ENCODE measurements at places on chromosomes 6 and 20.

- DNase-seq = no peak
These were observed 114.3 kb upstream of the BTN3A2 start for GRCh38 chr6:26250698-26251044.

DNA sequence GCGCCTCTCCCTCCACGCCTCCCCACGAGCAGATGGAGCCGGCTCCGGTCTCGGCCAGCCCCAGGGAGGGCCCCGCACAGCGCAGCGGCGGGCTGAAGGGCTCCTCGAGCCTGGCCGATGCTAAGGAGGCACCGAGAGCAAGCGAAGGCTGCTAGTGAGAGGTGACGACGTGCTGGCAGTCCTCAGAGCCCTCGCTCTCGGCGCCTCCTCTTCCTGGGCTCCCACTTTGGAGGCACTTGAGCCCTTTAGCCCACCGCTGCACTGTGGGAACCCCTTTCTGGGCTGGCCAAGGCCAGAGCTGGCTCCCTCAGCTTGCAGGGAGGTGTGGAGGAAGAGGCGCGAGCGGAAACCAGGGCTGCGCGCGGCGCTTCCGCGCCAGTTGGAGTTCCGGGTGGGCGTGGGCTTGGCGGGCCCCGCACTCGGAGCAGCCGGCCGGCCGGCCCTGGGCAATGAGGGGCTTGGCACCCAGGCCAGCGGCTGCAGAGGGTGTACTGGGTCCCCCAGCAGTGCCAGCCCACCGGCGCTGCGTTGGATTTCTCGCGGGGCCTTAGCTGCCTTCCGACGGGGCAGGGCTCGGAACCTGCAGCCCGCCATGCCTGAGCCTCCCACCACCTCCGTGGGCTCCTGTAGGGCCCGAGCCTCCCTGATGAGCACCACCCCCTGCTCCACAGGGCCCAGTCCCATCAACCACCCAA, 2.5 kb upstream of the TMEM14C start:
- no peak for DNase-seq

- no peak for DNase-seq
These were observed 7.0 kb downstream of the BIRC7 start for GRCh38 chr20:63242736-63243135.

- no peak for DNase-seq
These were observed 286.6 kb downstream of the UBE3D start for GRCh38 chr6:82779041-82779440.

GRCh38 chr6:33411632-33412005, 805 bp downstream of the PHF1 start:
- no peak for DNase-seq

- DNase-seq = no peak
These were observed 93.7 kb downstream of the PSMB1 start for GRCh38 chr6:170459451-170459850.

GRCh38 chr6:131636880-131637792, at the start of gene ENPP3:
TSS of gene ENPP3 (plus strand) at chr6:131637302. CDS start at chr6:131637385, 83 bp downstream.
- no peak for DNase-seq

- DNase-seq = no peak
These were observed 5.9 kb upstream of the C6orf136 start for GRCh38 chr6:30641048-30641447.

DNA sequence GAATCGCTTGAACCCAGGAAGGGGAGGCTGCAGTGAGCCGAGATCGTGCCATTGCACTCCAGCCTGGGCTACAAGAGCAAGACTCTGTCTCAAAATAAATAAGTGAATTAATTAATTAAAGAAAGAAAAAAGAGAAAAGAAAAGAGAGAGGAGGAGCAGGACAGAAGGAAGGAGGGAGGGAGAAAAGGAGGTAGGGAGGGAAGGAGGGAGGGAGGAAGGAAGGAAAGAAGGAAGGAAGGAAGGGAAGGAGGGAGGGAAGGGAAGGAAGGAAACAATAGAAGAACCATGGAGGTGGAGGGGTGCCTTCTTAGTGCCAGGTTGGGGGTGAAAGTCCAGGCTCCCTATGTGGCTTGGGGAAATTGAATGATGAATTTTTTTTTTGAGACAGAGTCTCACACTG, 6.5 kb upstream of the AHCY start:
- DNase-seq = no peak

DNA sequence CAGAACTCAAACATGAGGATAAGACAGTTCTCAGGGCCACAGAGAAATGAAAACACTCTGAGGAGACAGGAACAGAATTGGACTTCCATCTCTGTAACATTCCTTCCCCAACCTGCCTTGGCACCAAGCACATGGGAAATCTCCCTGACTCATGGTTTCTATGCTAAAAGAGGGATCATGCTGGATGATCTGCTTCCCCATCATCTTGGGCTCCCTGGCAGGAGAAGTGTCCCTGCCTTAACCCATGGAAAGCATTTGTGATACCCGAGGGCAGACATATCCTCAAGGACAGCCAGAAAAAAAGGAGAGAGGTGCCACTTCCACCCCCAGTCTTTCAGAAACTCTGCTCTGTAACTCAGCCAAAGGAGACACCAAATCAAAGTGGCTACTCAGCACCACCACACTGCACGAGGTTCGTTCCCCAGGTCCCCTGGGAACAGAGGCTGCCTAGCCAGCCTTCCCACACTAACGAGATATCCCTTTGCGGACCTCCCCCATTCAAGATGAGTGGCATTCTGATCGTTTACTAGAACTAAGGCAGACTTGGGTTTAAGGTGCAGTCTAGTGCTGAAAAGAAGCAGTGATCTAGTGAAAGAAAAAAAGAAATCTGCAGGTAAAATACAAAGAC, 34.8 kb downstream of the BLOC1S5 start:
- no peak for DNase-seq

DNA sequence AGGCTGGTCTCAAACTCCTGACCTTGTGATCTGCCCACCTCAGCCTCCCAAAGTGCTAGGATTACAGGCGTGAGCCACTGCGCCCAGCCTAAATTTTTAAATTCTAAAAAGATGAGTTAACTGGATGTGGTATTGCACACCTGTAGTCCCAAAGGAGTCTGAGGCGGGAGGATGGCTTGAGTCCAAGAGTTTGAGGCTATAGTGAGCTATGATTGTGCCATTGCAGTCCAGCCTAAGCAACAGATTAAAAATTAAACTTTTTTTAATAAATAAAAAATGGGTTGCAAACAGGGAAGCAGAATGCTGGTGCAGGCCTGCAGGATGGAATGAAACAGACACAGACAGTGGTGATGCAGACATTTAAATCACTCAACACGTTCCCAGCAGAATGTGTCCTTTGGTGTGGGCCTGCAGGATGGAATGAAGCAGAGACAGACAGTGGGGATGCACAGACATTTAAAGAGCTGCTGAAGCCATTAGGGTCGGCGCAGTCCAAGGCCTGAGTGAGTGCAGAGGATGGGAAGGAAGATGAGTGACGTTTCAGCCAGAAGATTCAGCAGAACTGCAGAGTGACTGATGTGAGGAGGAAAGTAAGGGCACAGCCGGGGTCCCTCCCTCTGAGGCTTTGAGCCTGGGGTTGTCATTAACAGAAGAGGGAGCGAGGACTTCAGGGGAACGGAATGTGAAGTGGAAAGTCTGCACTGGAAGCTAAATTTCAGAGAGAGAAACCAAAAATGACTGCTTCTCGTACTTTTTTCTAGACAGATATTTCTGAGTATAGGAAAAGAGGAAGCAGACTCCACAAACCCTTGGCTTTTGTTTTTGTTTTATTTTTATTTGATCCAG, 117.5 kb downstream of the RIN2 start:
- DNase-seq = no peak

GRCh38 chr6:122753688-122754056, 25.8 kb upstream of the FABP7 start:
- no peak for DNase-seq

DNA sequence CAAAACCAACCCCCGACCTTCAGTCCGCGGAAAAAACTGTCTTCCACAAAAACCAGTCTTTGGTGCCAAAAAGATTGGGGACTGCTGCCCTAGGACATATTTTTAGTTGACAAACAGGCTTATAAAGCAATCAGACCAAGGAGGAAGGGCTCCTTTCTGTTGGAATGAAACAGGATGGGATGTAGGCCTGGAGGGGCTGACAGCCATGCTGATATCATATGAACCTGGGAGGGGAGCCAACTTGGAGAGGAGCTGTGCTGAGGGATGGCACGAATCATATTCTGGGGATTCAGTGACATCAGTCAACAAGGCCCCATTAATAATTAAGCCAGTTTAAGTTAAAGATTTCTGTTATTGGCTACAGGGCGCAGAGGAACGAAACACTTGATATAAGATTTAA, 225.4 kb upstream of the TSHZ2 start:
- no peak for DNase-seq

DNA sequence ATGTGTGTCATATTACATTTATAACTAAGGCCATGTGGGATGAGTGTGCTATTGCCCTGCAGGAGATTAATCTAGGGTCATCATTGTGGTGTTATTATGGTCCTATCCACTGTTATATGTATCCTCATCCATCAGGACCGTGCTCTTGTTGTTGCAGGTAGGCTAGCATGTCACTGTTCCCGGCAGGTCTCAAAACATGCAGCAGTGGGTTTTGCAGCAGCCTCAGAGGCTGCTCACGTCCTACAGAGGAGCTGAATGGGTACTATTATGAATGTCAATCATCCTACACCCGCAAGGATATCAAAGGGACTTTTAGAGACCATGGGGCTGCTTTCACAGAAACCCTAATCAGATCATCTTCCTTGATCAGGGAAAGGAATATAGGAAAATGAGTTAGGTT, 318.2 kb downstream of the SAMD5 start:
- no peak for DNase-seq

GRCh38 chr6:107604549-107604948, 114.6 kb downstream of the SOBP start:
- DNase-seq = peak; percentile 30

- no peak for DNase-seq
These were observed 96.2 kb downstream of the THBS2 start for GRCh38 chr6:169157197-169158148.

DNA sequence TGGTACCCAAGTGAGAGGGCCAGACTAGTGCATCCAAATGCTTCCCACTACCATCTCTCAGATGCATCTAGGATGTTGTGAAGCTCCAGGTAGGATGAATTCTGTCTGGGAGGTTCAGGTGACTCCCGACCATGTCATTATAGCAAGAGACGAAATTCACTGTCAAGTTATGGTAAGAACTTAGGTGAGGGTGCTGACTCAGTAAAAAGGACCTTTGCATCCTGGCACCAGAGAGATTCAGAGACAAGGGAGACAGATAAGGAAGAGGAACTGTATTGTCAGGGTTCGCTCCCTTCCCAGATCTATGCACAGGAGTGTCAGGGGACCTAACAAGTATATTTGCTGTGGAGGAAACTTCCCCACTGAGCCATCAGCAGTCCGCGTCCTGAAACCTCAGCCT, 11.2 kb upstream of the PRIM2 start:
- DNase-seq = no peak

- no peak for DNase-seq
These were observed 220.3 kb downstream of the PREX1 start for GRCh38 chr20:48607544-48607865.

DNA sequence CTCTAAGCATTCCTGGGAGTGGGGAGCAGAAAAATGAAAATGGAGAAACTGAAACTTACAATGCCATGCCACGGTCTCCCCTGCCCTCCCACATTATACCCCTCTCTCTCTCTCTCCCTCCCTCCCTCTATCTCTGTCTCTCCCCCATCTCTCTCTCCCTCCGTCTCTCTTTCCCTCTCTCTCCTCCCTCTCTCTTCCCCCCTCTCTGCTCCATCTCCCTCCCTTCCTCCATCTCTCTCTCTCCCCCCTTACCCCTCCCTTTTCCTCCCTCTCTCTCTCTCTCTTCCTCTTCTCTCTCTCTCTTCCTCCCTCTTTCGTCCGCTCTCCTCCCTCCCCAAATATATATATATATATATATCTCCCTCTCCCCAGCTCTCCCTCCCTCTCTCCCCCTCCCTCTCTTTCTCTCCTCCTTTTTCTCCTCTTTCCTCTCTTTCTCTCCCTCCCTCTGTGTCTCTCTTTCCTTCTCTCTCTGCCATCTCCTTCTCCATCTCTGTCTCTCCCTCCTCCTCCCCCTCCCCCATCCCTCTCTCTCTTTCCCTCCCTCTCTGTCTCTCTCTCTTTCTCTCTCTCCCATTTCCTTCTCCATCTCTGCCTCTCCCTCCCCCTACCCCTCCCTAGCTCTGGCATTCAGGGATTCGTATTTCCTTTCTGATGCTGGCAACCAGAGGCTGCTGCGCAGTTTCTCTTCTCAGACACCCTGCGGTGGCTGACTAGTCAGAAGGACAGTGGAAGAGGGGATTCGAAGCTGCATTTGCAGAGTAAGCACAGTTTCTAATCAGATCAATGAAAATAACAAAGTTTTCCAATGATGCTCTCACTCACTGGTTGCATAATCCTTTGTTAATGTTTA, 13.9 kb upstream of the VAPB start:
- no peak for DNase-seq

GRCh38 chr6:2257363-2257762, 12.0 kb upstream of the GMDS start:
- DNase-seq = no peak

DNA sequence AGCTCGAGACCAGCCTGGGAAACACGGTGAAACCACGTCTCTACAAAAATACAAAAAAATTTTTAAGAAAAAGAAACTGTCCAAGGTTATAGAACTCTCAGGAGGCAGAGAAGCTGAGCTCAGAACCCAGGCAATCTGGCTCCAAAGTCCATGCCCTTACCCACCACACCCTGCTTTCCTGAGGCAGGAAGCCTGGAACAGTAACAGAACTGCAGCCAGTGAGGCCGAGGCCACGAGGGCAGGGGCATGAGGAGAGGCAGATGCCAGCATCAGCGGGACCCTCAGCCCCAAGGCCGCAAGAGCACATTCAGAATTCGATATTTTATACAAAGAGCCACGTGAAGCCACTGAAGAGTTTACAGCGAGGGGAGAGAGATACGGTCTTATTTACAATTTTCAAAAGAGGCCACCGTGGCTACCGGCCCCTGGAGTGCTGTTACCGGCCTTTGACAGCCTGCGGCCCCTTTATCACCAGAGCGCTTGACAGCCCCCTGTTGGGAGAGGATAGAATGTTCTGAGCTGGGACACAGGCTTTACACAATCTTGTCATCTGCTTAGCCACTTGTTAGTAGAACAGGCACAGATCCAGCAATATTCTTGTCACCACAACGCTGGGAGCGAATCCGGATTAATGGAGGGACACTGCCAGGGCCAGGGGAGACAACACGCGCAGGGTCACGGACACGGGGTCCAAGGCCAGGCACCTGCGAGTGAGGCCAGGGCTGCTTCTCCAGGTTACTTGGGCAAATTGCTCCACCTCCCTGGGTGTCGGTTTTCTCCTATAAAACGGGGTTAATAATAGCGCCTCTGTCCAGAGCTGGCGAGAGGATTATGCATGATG, 5.6 kb downstream of the SPATA2 start:
- no peak for DNase-seq

GRCh38 chr6:27230758-27231111, 16.8 kb upstream of the PRSS16 start:
- no peak for DNase-seq

GRCh38 chr20:62668441-62669027, 26.2 kb downstream of the SLCO4A1 start:
- DNase-seq = no peak
